ENCODE measurements at places on chromosomes 13 and 19.

DNA sequence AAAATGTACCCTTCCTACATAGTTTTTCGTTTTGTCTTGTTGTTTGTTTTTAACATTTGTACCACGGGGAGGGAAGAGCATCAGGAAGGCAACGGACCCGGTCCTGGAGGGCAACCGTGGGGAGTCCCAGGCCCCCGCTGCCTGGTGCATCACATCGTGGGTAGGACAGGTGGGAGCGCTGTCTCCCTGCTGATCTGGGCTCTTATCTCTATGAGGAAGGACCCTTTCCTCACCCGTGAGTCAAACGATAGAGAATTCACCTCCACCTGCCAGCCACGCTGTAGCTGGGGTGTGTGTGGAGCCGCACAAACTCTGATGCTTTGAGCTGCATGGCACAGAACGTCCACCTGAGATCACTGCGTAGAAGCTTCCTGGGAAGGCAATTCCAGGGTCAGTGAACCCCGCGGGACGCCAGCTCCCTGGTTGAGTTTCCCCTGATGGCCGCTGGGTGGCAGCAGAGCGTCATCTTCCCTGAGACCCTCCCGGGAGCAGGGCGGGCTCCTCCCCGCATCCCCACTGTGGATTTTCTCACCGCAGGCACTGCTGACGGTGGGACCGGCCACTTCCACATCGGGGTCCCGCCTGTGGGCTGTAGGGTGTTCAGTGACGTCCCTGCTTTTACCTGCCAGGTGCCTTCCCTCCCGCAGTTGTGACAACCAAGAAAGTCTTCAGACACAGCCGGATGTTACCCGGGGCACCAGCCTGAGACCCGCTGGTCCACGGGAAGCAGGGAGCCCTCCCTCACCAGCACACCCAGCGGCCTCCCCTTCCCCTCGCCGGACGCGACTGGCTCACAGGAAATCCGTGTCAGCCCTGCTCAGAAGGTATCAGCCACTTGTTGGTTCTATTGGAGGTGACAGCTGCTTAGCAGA is 54.7 kb downstream of the ZNF787 start:
- DNase-seq = no peak

- no peak for DNase-seq
Observed at GRCh38 chr19:52451241-52451640, 2.1 kb upstream of the ZNF578 start.

GRCh38 chr19:29672933-29673336 is 7.7 kb downstream of the PLEKHF1 start:
- no peak for DNase-seq

DNA sequence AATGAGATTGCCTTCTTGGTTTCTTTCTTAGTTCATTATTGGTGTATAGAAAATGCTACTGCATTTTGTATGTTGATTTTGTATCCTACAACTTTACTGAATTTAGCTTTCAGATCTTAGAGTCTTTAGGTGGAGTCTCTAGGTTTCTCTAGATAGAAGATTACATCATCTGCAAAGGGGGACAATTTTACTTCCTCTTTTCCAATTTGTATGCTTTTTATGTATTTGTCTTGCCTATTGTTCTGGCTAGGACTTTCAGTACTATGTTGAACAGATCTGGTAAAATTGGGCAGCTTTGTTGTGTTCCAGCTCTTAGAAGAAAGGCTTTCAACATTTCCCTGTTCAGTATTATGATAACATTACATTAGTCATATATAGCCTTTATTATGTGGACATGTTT is 101.0 kb upstream of the SPRY2 start:
- no peak for DNase-seq

- DNase-seq = no peak
Observed at GRCh38 chr13:34667286-34668218, 274.5 kb upstream of the NBEA start.

- DNase-seq = no peak
Observed at GRCh38 chr13:110358381-110358780, 51.3 kb downstream of the COL4A2 start.

DNA sequence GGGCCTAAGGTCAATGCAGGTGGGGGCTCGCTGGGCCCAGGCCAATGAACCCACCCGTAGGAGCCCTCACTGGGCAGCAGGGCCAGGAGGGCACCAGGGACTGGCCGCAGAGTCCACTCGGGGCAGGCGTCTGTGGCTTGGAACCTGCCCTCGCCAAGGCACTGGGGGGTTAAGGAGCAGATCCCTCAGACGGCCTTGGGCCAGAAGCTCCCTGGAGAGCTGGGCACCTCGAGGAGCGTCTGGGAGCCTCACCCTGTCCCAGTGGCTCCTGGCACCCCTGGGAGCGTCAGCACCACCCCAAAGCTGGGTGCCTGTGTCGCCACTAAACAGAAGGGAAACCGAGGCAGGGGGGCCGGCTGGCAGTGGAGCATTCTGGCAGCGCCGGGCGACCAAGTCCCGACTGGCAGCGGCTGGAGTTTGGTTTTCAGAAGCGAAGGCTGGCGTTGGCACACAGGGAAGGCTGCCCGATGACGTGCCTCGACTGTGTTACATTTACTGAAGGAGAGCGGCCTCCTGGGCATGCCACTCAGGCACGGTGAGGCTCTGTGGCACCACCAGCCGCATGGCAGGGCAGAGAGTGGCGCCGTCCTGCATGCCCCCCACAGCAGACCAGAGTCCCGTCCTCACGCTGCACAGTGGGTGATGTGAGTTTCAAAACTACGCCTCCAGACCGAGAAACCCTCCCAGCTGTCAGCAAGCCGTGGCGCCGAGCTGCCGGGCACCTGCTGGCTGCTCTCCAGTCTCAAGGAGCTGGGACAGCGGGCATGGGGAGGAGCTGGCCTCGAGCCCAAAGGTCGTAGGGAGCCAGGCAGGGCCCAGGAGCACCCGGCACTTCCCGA is 9.2 kb upstream of the MEX3D start:
- DNase-seq = no peak

GRCh38 chr19:23665651-23666410 is 21.2 kb downstream of the ZNF675 start:
- no peak for DNase-seq

GRCh38 chr19:55066107-55066709 is 3.3 kb upstream of the RDH13 start:
- DNase-seq = no peak

- no peak for DNase-seq
Observed at GRCh38 chr13:110118106-110118505, 188.9 kb downstream of the COL4A1 start.

DNA sequence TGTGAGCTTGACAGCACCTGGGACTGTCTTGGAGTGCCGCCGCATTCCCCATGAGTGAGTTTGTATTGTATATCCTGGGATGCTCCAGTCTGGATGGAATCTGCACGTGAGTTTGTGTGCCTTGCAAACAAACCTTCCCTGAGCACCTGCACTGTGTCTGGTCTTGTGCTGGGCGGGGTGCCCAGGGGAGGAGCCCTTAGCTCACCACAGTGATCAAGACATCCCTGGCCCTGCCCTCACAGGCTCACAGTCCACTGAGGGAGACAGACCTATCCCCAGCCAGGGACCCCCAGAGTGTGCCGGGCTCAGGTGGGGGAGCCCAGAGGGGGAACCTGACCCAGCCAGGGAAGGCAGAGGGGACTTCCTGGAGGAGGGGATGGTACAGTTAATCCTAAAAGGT is 1.7 kb upstream of the BCAM start:
- DNase-seq = no peak

DNA sequence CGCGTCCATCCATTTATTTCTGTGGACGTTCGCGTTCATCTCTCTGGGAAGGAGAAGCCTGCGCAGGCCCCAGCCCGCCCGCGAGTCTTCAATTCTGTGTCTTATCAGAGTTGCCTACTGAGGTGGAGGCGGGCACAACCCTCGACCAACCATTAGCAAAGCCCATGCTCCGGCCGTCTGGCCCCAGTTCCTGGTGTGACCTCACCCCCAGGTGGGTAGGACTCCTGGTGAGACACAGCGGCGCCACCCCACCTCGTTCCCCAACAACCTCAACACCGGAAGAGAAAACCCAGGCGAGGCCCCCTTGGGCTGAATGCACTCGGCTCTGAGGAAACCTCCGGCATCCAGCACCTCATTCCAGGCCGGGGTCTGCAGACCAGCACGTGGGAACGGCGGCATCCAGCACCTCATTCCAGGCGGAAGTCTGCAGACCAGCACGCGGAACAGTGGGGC is 14.7 kb downstream of the ZNF787 start:
- DNase-seq = no peak

GRCh38 chr19:19459707-19460251 is 54.3 kb downstream of the GATAD2A start:
- peak; percentile 81 for DNase-seq

- DNase-seq = no peak
Observed at GRCh38 chr13:90866006-90866405, 481.5 kb upstream of the MIR17HG start.

DNA sequence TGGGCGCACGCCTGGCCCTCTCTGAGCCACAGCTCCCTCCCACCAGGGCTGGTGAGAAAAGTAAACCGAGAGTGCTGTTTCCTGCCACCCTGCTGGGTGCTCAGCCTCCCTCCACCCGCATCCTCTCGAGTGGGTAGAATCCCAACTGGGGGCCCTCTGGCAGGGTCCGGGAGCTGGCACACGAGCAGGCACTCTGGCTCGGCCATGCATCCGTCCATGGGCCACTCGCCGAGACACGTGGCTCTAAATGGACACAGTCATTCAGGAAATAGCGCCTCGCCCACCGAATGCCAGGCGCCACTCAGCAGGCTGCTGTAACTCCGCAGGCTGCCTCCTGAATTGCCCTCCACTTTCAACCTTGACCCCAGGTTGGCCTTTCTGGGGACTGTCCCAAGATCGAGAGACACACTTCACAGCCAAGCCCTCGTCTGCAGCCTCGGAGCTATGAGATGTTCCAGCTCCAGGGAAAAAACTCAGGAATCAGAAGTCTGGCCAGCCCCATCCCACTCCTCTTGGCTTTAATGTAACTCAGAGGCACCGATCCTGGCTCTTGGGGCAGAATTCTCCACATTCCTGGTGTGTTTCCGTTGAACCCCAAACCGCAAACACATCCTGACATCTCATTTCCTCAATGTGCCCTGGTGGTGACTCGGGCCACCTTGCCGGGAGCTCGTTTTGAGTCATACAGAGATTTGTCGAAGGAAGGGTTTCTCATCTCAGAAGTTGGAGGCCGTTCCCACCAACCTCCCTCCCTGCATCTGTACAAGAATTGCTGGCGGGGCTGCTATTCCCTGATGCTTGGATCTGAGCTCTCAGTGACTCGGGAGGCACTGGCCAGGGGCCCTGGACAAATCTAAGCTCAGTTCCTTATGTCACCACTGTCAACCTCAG is 14.1 kb downstream of the KLF2 start:
- DNase-seq = peak; percentile 93

DNA sequence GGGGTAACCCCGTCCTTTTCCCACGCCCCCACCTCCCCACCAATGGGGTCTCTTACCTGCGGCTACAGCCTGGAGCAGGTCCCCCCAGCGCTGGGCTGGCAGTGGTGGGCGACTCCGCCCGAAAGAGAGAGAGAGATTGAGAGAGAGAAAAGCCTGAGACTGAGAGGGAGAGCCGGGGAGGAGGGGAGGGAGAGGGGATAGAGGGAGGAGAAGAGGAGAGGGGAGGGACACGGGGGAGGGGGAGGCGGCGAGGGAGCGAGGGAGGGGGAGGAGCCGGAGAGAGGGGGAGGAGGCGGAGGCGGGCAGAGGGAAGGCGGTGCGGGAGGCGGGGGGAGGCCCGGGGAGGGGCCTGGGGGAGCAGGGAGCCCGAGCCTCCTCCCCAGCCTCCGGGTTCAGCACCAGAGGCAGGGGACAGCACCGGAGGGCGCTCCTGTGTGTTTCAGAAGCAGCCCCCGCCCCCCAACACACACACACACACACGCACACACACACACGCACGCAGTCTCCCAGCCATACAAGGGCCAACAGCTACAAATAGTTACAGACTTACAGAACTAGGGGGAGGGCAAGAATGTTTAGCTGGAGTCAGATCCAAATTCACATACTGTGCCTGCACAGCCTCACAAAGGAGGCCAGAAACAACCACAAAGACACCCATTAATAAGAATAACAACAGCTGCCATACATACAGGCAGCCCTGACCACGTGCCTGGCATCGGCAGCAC is at the start of gene SLC8A2:
Gene SLC8A2 (minus strand): TSS at position 161 of the 725 bp plus-strand sequence. CDS start 5,490 bp downstream, outside the sequence.
- DNase-seq = peak; percentile 42

DNA sequence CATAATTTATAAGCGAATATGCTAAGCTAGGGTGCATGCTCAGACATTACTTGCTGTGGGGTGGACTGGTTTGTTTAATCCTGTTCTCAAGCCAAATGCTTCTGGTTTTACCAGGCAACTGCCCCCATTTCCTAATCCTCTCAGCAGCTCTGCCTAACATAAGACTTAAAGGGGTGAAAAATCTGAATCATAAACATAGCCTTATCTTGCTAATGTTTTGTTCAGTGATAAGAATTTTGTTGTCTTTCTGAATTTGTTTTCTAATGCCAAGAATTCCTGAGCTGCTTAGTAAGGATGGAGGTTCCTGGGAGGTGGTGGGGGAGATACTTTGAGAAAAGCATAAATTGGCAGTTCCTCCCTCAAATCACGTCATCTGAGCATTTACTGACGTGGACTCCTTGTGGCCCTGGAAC is 42.7 kb downstream of the ING1 start:
- peak; percentile 34 for DNase-seq

- DNase-seq = no peak
Observed at GRCh38 chr19:46602392-46603194, 1.5 kb downstream of the CALM3 start.

- peak; percentile 56 for DNase-seq
Observed at GRCh38 chr13:29847501-29847983, 2.9 kb downstream of the UBL3 start.

- DNase-seq = no peak
Observed at GRCh38 chr19:17948514-17948900, 15.7 kb downstream of the CCDC124 start.

DNA sequence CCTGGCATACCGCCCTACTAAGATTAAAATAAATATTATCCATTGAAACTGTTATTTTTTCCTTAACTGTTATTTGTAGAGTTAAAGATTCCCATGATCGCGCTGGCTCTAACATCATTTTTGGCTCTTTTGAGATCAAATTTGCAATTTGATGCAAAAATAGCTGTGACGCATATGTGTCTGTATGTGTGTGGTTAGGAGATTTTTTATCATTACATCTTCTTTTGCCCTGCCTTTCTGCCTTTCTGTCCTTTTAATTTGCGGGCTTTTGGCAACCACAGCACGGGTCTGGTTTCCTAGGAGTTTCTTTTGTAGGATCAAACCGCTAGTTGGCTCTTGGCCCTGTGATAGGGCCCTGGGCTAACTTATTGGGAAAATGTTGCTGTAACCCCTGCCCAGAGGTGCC is 37.3 kb upstream of the ALOX5AP start:
- peak; percentile 75 for DNase-seq

- no peak for DNase-seq
Observed at GRCh38 chr19:17404015-17404414, 1.4 kb downstream of the BST2 start.

GRCh38 chr19:18293642-18294466 is 12.4 kb upstream of the JUND start:
- DNase-seq = no peak

DNA sequence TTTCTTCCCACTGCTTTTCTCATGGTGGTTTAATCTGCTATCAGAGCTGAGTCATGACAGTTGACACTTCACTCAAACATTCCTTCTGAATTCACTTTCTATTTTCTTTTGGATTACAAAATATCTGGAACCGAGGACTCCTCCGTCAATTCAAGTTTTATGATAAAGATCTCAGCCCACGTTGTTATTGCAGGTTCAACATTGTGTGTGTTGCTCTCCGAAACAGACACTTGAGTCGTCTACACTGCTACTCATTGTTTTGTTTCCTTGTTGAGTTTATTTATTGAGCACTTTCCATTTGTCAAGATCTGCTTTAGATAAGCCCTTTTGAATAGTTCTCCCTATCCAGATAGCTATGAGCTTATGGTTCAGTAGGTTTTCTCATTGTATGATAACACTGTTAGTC is 636.1 kb upstream of the GPC6 start:
- DNase-seq = no peak

- DNase-seq = no peak
Observed at GRCh38 chr13:41670873-41671443, 213.6 kb downstream of the RGCC start.

- DNase-seq = no peak
Observed at GRCh38 chr13:102726430-102726829, 31.6 kb upstream of the METTL21C start.
